DMS 273 treated with DMSO at 0.1 percent for 48 hours (cell line): ENCODE measurements at places on chromosomes 6 and 20.
A peak's percentile ranks its signal among the peaks of the same experiment; 100 is the strongest.

DNA sequence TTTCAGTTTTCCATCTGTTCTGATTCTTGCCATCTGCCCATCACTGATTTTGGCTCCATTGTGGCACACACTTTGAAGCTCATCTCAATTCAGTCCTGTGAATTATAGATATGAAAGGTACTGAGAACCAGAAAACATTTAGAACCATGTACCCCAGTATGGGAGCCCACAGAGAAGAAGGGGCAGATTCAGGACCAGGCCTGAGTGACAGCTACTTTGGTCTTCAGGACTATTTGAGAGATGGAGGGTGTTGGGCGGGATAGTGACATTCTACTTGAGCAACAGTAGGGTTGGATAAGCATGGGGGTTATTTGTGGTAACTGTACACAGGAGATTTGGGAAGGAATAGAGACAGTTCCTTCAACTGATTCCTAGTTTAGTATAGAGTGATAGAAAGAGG, 259.2 kb upstream of the MANEA start:
- peak; percentile 53 for DNase-seq

GRCh38 chr20:58378704-58379103, 10.3 kb upstream of the VAPB start:
- no peak for DNase-seq

GRCh38 chr20:50574586-50574985, 64.4 kb downstream of the PTPN1 start:
- no peak for DNase-seq

DNA sequence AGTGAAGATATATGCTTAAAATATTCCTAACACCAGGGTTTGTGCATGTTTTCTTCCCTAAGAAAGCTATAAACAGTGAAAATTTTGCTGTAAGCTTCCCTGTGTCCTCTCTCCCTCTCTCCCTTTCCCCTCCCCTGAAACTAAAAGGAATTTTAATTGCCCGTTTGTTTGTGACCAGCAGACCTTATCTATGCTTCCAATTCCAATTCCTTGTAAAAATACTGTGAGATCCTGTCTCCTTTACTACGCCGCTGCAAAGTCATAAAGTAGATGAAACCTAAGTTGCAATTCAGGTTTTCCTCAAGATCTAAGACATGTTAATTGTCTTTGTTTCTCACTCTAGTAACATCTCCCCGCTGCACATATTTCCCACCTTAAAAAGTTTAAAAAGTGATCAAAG, 82.3 kb downstream of the DNAH8 start:
- DNase-seq, result no peak

- DNase-seq, result no peak
Measured at GRCh38 chr6:108606250-108606690, 45.6 kb downstream of the FOXO3 start.

- no peak for DNase-seq
Measured at GRCh38 chr6:89508755-89509563, 76.0 kb downstream of the ANKRD6 start.

DNA sequence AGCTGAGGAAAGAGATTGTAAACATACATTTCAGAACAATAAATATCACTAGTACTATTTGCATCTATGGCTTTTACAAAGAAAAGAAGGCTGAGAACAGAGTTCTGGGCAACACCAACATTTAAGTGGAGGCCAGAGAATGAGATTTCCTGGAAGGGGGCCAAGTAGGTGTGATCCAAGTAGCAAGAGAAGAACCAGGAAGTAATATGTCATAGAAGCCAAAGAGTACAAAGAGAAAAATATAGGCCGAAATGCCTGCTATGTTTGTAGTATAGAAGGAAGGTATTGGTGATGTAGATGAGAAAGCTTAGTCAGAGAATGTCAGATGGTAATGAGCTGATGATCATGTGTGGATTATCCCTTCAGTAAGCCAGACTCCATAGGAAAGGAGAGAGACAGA, 94.5 kb downstream of the PERP start:
- no peak for DNase-seq
